ENCODE measurements at places on chromosomes 7 and 10.

GRCh38 chr7:104142147-104142546, 65.7 kb downstream of the ORC5 start:
- no peak for ATAC-seq

GRCh38 chr10:130425881-130426435, 289.8 kb downstream of the GLRX3 start:
- ATAC-seq: no peak

DNA sequence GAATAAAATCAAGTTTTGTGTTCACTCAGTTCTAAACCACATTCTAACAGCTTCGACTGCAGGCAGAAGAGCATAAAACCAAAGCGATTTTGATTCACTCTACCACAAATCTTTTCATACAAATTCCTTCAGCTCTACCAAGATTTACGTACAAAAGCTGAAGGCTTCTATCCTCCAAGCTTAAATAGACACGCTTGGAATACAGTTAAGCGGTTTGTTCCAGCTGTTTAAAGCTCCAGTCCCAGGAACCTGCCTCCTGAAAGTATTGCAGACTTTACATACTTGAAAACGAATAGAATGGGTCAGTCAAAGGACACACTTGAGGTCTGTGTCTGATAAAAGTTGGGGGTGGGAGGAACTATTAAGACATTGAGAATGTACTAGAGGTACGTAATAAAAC, 102.9 kb downstream of the MPP7 start:
- no peak for ATAC-seq

DNA sequence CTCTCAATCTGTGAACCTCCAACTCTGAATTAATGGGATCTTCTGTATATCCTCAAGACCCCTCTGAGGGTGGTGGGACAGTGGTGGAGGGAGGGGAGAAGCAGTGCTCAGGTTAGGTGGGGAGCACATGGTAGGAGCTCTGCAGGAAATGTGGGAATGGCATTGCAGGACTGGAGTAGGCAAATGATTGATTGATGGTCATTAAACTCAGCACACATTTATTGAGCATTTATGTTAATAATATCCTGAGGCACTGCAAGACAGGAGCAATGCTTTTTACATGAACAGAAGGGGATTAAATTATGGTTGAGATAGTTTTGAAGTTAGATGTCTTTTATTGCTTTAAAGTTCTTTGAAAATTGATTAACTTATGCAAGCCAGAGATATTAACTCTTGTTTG, 14.1 kb downstream of the BMPER start:
- no peak for ATAC-seq

- no peak for ATAC-seq
Measured at GRCh38 chr10:6986927-6987326, 406.9 kb upstream of the PRKCQ start.

- ATAC-seq: no peak
Measured at GRCh38 chr10:59868696-59869593, 37.4 kb downstream of the CCDC6 start.

DNA sequence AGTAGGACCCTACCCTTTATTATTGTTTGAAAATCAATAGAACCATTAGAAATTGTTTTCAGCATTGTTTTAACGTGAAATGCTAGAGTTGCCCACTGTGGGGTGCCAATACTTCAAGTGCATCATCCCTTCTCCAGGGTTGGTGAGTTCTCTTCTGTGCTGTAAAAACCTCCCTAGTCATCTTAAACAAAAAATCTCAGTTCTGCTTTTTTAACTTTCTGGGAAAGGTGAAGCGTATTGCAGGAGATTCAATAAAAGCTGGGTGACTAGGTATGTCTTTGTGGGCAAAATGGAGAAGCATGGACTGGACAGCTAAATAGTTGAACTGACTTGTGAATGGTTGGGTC, 699.1 kb downstream of the SUGCT start:
- ATAC-seq: no peak

DNA sequence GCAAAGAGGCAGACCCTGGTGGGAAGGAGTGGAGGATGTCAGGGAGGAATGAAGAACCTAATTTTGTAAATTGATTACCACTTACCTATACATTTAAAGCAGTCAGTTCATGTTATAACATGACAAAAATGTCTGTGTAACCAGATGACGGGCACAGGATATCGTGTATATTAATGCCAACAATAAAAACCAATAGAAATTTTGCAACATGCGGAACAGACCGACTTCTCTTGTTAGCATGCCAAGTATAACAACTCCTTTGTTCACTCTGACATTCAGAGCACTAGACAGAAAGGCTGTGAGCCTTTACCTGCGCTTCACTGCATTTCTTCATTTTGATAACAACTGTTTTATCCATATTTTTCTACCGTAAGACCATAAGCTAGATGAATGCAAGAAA, 29.9 kb downstream of the CDK6 start:
- ATAC-seq: no peak

- ATAC-seq: no peak
Measured at GRCh38 chr7:33909318-33909717, 4.0 kb downstream of the BMPER start.

DNA sequence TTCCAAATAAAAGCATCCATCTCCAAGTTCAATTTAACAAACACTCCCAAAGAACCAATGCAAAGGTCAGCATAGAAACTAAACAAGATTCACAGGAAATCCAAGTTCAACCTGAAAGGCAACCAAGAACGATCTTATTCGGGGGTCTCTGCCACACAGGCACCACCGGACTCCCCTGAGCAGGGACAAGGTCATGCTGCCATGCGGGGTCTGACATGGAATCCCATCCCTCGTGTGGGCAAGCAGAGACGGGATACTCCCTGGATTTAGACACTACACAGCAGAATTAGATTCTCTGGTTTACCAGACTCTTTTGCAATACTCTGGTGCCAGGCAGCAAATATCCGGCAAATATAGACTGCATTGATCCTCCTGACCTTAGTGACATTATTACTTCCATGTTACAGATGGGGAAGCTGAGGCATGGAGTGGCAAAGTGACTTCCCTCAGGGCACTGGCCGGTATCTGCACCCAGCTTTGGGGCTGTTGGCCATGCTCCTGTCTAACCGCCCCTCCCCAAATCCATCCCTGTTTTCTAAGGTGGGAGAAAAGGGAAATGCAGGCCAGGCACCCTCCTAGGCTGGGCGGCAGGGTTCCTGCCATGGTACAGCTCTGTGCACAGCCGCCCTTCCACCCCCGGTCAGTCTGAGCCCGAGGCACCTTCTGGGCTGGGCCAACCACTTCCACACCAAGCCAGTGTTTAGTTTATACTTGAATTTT, 111.8 kb downstream of the VIPR2 start:
- ATAC-seq: no peak

GRCh38 chr7:159201722-159202330, 57.2 kb upstream of the VIPR2 start:
- ATAC-seq: no peak

GRCh38 chr7:100629117-100629716, 12.1 kb downstream of the TFR2 start:
- ATAC-seq: no peak

Measured in stimulated activated memory B cell treated with anti-CD40 and anti-IgM and Interleukin-4, amounts not matched to agents 10 μg/mL and 1 μg/mL and 100 μg/mL, for 72 hours (primary cell).